NCI-H748 treated with DMSO at 0.1 percent for 48 hours (cell line): ENCODE measurements at places on chromosomes 6 and 20.

DNA sequence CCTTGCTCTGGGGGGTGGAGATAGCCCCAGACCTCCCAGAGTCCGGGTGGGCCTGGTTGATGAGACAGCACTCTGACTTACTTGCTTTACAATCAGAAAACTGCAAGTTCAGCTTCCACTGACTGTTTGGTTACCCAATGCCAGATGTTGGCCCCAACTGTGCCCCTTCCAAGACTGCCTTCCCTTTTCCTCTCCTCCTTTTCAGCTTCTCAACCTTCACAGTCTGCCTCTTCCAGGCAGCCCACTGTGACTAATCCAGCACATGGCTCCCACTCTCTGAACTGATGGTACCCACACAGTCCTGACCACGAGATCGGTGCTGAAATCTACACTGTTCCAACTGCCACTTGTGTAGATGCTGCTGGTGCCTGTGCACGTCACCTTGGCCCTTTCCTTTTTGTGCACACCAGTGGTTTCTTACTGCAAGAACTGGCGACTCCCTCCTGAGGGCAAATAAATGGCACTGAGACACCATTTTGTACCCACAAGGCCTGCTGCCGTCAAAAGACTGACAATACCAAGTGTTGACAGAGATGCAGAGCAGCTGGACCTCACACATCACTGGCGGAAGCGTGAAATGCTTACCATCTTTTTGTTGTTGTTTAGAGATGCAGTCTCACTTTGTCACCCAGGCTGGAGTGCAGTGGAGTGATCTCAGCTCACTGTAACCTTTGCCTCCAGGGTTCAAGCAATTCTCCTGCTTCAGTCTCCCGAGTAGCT is 1.8 kb upstream of the ARFGAP1 start:
- no peak for DNase-seq

DNA sequence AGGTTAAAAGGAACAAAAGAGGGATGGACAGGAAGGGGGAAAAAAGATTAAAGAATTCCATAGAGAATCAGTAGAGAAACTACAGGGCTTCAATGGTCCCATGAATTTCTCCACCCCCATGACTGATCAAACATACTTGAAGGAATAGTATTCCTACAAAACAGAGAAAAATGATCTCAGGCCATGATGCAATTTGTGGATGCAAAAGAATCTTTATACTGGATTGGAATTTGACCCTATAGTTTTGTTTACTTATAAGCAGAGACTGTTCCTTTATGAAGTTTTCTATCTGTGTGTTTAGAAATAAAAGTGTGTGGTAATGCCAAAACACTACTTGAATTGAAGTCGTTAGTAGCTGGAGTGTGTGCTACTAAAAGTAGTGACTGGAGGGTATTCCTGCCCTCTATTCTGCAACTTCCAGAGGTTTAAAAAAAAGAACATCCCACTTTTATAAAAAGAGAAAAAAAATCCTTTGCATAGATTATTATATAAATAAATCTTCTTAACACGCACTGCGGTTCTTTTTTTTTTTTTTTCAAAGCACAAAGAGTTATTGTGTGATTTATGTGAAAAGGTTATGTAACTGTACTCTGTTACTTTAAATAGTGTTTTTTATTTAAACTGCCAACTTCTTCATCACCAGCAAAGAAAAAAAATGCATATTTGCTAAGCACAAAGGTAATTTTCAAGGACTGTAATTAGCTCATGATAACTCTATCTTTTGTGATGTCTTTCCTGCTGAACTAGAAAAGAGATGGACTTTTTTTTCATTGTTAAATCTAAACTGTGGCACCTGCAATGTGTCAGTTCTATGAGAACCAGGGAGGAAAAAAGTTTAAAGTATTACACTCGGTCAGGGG is 214.5 kb upstream of the CITED2 start:
- peak; percentile 16 for DNase-seq

GRCh38 chr20:59428441-59429205 is 128.2 kb downstream of the EDN3 start:
- no peak for DNase-seq

DNA sequence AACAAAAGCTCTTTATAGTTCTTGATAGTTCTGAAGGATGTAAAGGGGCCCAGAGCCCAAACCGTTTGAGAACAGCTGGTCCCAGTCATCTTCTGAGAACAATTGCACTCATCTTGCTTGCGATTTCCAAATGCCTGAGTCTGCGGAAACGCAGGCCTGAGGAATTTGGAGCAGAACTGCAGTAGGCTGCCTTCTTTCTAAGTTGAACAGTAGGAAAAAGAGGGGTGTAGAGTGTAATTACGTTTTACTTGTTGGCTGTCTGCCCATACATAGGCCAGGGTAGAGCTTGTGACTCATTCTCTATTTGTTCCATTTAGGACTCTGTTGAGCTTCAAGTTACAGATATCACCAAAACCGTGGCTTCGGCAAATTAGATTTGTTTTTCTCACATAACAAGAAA is 42.0 kb upstream of the KIF16B start:
- DNase-seq = no peak

DNA sequence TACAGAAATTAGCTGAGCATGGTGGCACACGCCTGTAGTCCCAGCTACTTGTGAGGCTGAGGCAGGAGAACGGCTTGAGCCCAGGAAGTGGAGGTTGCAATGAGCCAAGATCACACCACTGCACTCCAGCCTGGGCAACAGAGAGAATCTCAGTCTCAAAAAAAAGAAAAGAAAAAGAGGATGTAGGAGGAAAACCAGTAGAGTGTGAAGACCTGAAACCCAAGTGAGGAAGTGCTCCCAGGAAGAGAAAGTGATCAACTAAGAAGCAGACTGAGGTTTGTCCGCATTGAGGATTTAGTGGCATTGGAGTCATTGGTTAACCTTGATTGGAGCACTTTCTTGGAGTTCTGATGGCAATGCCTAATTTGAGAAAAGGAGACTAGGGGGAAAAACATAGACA is 20.6 kb upstream of the TASP1 start:
- DNase-seq = no peak

GRCh38 chr6:79250107-79250514 is 15.6 kb upstream of the HMGN3 start:
- DNase-seq = no peak

DNA sequence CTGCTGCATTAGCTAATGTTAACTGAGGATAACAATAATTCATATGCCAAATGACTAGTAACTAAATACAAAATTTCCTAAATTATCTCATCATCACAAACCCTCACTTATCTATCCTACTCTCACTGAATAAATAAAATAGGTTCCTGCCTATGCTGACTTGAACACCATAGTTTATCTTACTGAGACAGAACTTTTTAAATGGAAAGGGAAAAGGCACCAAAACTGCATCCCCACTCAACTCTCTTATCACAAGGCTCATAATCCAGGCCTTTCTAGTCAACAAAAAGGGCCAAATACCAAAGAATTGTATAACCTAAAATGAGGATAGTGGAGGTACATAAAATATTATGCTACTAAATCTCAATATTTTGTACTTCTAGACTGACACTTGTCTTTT is 23.1 kb downstream of the OSTM1 start:
- DNase-seq = no peak

GRCh38 chr6:25295651-25296050 is 16.5 kb downstream of the CARMIL1 start:
- DNase-seq = no peak

GRCh38 chr6:150999107-150999506 is 133.6 kb downstream of the MTHFD1L start:
- no peak for DNase-seq

DNA sequence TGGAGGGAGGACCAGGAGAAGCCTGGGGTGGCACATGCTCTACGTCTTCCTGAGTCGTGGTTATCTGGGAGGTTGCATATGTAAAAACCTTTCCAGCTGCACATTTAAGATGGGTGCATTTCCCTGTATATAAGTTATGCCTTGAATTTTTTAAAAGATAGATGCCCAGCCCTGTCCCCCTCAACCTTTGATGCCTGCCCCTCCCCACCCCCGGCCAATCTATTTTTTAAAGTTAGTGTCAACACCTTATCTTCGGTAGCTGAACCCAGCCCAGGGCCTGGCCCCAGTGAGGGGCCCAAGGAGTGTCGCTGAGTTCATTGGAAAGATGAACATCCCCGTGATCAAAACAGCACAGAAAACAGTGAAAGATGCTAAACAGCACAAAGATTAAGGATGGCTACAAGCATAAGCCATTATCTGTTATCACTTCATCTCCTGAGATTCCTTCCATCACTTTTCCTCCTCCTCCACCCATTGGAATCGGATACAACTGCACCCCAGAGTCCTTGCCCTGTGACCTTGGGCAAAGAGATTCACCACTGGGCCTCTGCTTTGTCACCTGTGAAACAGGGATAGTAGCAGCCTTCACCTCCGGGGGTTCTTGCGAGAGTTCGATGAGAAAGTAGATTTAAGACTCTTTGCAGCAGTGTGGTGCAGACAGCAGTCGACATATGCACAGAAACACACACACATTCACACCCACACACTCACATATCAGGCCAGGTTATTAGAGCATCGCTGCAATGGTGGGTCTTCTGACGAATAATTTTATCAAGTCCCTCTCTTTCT is 47.5 kb downstream of the SIRPA start:
- no peak for DNase-seq

GRCh38 chr20:63573647-63574131 is 350 bp downstream of the HELZ2 start:
- DNase-seq = no peak

DNA sequence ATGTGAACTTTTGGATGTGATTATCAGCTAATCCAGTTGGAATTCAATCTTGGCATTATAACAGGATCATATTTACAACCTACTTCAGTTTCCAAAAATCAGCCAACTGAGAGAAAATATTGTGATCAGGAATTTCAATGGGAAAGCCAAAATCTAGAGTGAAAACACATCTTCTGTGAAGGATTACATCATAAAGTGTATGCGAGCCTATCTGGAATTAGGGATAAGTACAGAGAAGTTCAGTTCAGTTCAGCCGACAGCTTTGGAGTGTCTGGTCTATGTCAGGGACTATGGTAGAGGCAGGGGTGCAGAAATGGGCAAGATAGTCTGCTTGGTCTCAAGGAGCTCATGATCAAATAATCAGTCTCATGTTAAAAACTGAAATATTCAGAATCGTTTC is 12.3 kb upstream of the PRIM2 start:
- DNase-seq = no peak

DNA sequence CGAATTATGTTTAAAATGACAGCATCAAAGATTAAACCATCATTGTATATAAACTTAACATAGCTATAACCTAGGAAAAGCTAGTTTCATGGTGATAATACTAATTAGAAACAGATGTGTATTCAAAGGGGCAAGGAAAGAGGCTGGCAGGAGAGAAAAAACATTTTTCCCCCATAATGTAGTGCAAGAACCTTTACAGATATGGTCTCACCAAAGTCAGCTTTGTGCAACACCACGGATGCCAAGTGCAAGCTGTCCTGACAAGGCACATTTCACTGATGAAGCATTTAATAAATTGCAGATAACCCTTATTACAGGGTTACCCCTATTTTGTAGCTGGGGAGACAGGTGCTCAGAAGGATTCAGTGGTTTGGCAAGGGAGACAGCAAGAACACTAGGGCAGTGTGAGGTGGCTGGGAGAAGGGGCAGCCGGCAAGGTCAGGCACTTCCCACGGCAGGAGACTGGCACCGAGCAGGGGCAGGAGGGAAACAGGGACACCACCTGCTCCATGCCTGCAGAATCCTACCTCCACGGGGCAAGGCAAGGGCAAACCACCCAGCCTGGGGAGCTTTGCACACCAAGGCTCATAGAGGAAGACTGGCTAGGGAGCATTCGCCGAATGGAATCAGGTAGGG is 6.5 kb downstream of the RPS6KA2 start:
- no peak for DNase-seq

GRCh38 chr20:1897965-1898464 is 2.8 kb downstream of the SIRPA start:
- DNase-seq = no peak

DNA sequence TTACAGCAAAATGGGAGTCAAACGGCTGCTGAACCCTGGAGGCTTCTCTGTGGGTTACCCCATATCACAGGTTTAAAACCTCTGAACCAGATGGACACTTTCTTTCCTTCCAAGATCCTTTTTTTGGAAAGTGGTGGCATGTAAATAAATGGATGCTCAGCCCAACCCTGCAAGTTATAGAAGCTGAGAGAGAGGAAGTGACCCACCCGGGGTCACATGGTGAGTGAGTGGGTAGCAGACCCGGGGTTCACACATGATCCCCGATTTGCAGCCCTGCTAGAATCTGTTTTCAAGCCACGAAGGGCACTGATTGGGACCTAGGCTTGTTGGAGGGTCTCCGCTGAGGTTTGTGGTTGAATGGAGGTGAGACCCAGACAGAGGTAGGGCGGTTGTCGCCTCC is 32.0 kb downstream of the SIRPA start:
- no peak for DNase-seq

DNA sequence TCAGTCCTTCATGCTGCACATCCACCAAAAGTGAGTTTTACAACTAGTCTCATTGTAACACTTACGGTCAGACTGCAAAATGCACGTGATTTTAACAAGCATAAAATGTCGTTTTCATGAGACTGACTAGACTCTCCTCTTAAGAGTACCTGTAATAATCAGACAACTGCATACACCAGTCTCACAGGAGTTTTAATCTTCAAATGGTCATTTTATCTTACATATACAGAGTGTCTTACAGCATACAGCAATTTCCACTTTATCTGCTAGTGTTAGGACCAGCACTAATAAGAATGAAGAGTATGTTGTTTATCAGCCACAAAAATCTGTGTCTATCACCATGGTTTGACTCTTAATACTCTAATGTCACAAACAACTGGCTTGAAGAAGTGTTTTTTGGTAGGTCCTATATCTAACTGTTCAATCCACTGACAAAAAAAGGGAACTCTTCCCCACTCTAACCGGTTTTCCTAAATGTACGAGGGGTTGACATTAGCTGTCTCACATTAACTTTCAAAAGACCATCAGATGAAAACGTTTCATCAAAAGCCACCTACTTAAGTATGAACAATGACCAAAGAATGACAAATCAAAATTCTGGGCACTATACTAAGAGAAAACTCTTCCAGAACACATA is 1.5 kb upstream of the ASF1A start:
- DNase-seq = no peak

- peak; percentile 53 for DNase-seq
Measured at GRCh38 chr20:37500311-37500710, 20.7 kb upstream of the NNAT start.

GRCh38 chr20:12764851-12765250 is 243.9 kb upstream of the SPTLC3 start:
- no peak for DNase-seq

DNA sequence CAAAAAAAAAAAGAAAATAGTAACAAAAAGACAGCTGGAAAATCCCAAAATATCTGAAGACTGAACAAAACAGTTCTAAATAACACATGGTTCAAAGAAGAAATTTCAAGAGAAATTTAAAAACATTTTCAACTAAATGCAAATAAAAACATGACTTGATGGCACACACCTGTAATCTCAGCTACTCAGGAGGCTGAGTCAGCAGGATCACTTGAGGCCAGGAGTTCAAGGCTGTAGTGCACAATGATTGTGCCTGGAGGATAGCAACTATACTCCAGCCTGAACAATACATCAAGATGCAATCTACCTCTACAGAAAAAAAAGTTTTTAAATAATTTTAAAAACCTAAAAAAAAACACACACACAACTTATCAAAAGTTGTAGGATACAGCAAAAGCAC is 21.6 kb upstream of the ASF1A start:
- DNase-seq = no peak

GRCh38 chr20:54347166-54347833 is 128.1 kb upstream of the DOK5 start:
- DNase-seq = no peak

GRCh38 chr6:117263353-117263927 is 1.9 kb upstream of the VGLL2 start:
- DNase-seq = no peak
